Activated effector memory CD4-positive, alpha-beta T cell treated with anti-CD3 and anti-CD28 coated beads, Interleukin-2, amount 50 U/mL, for 16 hours (primary cell): ENCODE measurements at places on chromosomes 6 and 20.
A peak's percentile ranks its signal among the peaks of the same experiment; 100 is the strongest.

- DNase-seq, result no peak
Observed at GRCh38 chr6:110683241-110683640, 132.0 kb downstream of the CDK19 start.

GRCh38 chr6:46719099-46719498 lies 16.1 kb downstream of the PLA2G7 start:
- DNase-seq, result no peak

DNA sequence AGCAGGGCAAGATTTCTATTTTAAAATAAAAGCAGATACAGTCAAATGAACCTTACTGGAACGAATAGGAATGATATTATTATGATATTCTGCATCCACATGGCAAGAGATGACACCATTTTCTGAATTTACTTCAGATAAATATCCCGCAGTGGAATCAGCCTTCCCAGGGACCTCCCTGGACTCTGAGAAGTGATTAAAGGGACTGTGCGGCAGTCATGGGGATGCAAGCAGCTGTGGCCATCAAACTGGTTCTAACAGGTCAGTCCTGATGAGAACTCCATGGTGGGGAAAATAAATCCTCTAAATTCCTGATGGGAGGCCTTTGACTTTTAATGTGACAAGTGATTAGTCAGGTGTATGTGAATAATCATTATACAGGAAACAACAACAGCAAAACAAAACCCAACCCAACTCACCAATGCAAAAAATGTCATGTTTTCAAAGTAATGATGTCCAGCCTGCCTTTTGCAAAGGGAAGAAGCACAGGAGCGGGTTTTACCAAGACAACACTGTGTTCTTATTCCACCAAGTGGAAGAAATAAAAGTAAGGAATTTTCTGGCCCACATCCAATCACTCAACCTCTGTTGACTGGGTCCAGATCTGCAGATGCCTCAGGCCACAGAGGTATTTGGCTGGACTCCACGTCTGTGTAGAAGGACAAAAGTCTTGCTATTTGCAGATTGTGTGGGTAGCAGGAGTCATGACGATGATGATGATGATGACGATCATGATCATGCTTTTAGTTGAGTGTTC lies 61.9 kb upstream of the CITED2 start:
- DNase-seq, result no peak

- peak; percentile 82 for DNase-seq
Observed at GRCh38 chr6:26284537-26285142, 80.4 kb upstream of the BTN3A2 start.

GRCh38 chr6:128806261-128806660 lies 76.7 kb upstream of the LAMA2 start:
- no peak for DNase-seq

DNA sequence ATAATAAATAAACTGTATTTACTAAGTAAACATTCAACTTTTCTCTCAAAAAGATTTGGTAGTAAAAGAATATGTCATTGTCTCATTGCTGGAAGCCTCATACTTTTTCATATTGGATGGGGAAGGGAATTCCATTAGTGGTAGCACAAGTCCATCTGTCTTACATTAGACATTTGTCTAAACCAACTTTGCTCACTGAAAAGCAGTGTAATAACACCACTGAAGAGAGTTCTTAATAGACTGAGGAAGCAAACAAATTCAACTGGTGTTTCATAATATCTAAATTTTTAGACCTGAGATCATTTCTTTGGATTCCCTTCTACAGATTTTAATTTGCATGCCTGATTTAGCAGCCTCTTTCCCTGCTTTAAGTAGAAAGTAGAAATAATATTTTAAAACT lies 62.7 kb downstream of the PLCB1 start:
- no peak for DNase-seq

DNA sequence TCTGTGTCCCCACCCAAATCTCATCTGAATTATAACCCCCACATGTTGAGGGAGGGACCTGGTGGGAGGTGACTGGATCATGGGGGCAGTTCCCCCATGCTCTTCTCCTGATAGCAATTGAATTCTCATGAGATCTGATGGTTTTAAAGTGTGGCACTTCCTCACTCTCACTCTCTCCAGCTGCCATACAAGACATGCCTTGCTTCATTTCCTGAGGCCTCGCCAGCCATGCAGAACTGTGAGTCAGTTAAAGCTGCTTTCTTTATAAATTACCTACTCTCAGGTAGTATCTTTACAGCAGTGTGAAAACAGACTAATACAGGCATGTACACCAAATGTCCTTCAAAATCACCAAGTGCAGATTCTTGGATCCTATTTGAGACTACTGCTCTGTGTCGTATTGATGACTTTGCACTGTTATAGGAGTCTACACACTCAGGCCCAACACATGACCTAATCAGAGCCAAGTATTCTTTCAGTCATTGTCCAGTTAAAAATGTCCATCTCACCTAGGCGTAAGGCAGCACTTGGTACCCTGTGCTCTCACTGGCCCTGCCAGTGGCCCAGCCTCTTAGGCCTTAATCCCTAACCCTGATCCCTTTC lies 52.8 kb upstream of the UST start:
- DNase-seq, result no peak

GRCh38 chr6:11204794-11205366 lies 27.6 kb downstream of the NEDD9 start:
- no peak for DNase-seq

- no peak for DNase-seq
Observed at GRCh38 chr6:80010288-80010687, 5.8 kb downstream of the TTK start.

- no peak for DNase-seq
Observed at GRCh38 chr6:155502393-155502792, 46.8 kb upstream of the NOX3 start.

DNA sequence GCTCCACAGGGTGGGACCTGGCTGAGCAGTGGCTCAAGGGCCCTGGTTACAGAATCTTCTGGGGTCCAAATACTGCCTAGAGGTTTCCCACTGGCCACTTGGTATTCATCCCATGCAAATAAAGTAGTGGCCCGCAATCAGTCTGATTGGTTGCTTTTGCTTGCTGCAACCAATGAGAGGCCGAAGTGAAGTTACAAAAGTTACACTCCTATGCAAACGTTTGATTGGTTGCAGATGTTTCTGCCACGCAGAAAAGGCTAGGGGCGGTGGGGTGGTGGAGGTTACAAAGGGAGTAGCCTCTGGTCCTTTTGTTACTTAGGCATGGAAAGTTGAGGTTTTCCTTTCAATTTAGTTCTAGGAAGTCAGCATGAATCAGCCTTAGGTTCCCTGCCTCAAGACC lies 3.6 kb upstream of the NHLRC1 start:
- DNase-seq, result no peak

- DNase-seq, result no peak
Observed at GRCh38 chr6:36566418-36566905, 19.2 kb upstream of the STK38 start.

DNA sequence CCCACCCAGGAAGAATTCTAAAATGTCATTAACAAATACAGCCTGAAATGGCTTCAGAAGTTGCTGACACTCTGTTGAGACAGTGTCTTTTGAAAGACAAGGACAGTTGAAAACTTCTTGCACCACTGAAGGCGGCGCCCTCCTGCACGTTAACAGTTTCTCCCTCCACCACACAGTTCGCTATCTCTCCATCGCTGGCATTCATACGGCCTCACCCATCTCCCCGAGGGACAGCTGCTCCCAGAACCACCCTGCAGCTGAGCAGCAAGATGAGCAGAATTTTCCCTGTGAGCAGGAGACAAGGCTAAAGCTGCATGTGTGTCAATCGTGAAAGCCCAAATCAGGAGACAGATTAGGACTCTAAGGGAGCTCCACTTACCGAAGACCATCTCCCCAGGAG lies 113.3 kb downstream of the LY86 start:
- DNase-seq, result no peak

- DNase-seq, result no peak
Observed at GRCh38 chr6:6384520-6384919, 64.1 kb upstream of the F13A1 start.

GRCh38 chr20:37347891-37348791 lies 2.2 kb downstream of the SRC start:
- peak; percentile 62 for DNase-seq

- no peak for DNase-seq
Observed at GRCh38 chr6:91486200-91486599, 899.3 kb upstream of the MAP3K7 start.

DNA sequence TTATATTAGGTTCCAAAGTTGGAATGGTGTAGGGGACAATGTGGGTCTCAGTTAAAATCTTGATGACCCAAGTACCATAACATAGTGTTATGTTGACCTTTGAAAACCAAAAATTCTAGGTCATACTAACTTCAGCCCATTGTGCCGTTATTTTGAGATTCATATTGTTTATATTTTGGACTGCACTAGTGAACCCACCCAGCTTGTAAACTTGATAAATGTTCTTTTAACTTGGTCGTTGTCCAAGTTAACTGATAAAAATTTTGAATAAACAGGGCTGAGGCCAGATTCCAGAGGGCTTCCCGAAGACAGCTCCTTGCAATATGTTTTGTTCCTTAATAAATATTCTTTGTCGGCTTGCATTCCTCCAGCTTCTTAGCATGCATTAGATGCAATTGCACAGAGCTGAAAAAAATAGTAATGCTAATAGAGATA lies 90.3 kb downstream of the BCAS1 start:
- DNase-seq, result no peak

GRCh38 chr6:105566503-105566902 lies 163.6 kb upstream of the PREP start:
- DNase-seq, result no peak

DNA sequence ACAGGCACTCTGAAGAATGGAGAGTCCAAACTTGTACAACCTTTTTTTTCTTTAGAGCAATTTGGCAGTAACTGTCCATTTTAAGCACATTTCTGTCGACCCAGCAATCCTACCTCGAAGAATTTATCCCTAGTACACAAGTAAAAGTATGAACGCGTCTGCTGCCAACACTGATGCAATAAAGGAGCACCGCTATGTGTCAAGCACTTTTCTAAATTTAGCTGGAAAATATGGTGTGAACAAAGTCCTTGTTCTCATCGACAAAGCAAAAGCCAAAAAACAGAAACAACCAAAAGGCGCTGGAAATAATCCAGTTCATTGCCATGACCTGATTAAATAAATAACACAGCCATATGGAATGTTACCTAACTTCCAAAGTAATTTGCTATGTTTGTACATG lies 1.1 kb downstream of the DPM1 start:
- no peak for DNase-seq

- DNase-seq, result no peak
Observed at GRCh38 chr20:50715694-50716093, 15.7 kb upstream of the PARD6B start.

DNA sequence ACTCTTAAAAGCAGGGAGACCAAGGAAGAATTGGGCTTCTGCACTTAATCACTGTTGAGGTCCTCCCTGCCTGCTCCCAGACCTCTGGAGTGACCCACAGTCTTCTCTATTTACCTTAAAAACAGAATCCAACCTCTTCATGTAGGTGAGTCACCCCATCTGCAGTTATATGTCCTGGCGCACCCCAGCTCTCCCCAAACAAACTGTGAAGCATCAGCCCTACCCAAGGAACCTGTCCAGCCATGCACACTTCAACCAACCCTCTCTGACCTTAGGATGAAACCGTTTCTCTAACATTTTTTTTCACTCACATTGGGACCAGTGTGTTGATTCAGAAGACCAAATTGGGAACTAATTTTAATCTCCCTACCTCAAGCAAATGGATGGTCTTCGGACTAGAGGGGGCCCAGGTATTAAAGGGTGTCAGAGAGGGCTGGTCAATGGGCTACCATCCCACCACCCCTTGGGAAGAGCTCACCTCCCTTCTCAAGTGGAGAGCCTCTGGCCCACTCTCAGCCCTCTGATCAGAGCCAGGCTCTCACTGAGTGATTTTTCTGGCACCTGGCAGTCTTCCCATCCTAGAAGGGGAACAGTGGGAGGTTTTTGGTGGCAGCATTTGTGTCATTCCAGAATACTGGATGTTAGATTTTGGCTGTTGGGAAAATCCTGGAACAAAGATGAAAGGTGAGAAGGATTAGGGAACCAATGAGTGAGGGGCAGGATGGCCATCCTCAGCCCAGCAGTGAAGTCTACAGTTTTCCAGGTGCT lies 203.6 kb downstream of the LRFN2 start:
- DNase-seq, result no peak

- no peak for DNase-seq
Observed at GRCh38 chr20:13996265-13996664, 949 bp downstream of the MACROD2 start.

GRCh38 chr6:36350681-36351571 lies 14.2 kb upstream of the BNIP5 start:
- DNase-seq, result no peak

DNA sequence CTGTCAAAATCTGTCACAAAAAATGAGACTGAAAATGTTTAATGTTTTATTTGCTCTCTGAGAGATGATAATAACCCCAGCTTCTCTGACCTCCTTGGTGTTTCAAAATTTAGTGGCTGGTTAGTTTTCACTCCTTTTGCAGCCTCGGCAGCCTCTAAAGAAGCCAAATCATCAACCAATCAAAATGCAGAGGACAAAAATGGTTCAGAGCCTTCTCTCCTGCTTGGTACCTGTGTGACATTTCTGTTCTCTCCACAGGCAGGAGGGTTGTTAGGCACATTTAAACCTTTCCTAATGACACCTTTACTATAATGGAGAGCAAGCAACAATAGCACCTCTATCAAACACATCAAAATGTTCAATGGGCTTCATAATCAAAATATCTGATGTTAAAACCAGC lies 375.5 kb downstream of the HACE1 start:
- no peak for DNase-seq

DNA sequence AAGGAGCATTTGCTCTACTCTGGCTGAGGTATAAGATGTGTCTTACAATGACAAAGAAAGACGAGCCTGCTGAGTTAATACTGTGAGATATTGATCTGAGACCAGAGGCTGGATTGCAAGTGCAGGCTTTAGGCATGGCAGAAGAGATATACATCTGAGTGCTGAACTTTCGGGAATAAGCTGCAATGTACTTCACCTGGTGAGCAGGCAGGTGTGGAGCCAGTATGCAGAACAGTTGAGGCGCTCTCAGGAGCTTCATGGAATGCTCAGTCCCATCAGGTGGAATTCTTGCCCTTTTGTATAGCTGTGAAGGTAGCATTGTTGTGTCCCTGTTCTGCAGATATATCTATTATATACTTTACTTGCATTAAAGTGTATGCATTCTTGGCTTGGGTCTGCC lies 179.3 kb upstream of the RIMS1 start:
- no peak for DNase-seq

DNA sequence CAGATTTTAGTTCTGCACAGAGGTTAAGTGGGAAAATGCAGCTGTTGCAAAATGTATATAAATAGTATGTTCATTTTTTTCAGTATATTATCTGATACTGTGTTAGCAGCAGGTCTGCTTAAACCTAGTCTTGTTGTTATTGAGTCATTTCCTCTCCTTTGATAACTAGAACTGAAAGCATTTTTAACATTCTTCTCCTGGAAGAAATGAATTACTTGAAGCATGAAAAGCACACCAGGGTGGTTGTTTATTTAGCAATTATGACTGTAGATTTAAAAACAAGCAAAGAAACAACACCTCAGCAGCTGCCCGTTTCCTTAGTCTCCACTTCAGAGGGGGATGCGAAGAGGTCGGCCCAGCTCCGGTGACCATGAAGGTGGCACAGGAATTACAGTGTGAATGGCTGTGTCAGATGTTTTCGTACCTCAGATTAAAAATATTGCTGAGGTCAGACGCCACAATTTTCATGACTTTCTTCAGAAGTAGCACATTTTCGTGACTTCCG lies 53.5 kb downstream of the GOPC start:
- peak; percentile 69 for DNase-seq
